ENCODE measurements at places on chromosomes 16 and 17. TPM values are rescaled to one million over a fixed set of nuclear protein-coding genes. Genes with fewer than 3 reads are reported as not detected.

DNA sequence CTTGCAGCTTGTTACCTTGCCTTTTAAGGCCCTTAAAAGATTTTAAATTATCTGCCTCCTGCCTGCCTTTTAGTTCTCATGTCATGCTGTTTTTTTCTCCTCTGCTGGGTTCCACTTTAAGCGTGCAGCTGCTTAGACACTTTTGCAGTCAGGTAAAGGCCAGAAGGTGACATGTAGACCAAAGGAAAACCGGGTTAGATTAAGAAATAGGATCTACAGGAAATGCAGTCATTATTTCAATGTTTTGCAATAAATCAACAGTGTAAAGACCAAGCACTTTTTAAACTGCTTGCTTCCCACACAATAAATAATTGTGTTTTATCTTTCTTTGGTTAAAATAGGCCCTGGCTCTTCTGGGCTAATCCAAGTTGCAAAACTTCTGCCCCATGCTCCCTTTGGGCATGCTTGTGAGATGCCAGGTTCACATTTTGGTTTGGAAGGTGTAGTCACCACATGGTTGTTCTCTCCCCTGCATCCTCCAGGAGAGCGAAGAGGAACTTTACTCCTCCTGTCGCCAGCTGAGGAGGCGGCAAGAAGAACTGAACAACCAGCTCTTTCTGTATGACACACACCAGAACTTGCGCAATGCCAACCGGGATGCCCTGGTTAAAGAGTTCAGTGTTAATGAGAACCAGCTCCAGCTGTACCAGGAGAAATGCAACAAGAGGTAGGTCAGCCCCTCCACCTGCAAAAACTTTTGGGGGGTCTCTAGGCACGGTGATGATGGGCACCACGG lies 54.9 kb downstream of the SDR42E1 start:
- H3K4me1 ChIP-seq, result no peaks in the 10 kb centered on the region
- DNase-seq, result peak; percentile 64
- no peaks in the 10 kb centered on the region for H3K36me3 ChIP-seq
- no peak overlapping the region for H3K4me3 ChIP-seq

Gene CYBA
- total RNA-seq, result 38.9 TPM

GRCh38 chr17:19254651-19255050 lies 17.5 kb downstream of the EPN2 start:
- no peak overlapping the region for H3K4me3 ChIP-seq
- H3K27me3 ChIP-seq, result no peaks in the 10 kb centered on the region
- no peak for DNase-seq

Gene DHRS7C
- total RNA-seq, result not detected

DNA sequence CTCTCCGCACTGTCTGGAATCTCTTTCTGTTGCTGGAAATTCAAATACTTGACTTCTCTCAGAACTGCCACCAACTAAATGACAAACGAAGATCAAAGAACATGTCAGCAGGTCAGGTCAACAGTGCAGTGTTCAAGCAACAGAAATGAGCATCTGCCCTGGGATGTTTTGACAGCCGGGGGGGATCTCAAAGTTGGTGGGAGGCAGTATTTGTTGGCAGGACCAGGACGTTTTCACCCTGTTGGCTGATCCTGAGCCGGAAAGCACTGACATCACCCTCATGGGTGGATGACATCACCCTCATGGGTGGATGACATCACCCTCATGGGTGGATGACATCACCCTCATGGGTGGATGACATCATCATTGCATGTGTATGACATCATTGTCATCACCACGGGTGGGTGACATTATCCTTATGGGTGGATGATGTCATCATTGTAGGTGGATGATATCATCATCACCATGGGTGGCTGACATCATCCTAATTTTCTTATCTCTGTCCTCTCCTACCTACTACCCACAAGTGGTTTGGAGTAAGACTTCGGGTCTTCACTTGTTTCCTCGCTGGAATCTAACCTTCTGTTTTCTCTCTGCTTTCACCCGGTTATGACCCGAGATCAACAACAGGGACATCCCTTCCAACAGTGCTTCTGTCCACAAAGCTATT lies 18.9 kb downstream of the DNAH17 start:
- DNase-seq, result no peak
- no peaks in the 10 kb centered on the region for H3K36me3 ChIP-seq
- H3K27ac ChIP-seq, result no peak overlapping the region
- H3K4me1 ChIP-seq, result no peaks in the 10 kb centered on the region
- H3K4me3 ChIP-seq, result no peak overlapping the region

Gene RAC3
- total RNA-seq, result 3.4 TPM

GRCh38 chr16:22694887-22695382 lies 119.0 kb upstream of the HS3ST2 start:
- H3K4me1 ChIP-seq, result no peaks in the 10 kb centered on the region
- H3K36me3 ChIP-seq, result no peaks in the 10 kb centered on the region
- DNase-seq, result no peak
- no peak overlapping the region for H3K4me3 ChIP-seq
- H3K27me3 ChIP-seq, result no peaks in the 10 kb centered on the region

DNA sequence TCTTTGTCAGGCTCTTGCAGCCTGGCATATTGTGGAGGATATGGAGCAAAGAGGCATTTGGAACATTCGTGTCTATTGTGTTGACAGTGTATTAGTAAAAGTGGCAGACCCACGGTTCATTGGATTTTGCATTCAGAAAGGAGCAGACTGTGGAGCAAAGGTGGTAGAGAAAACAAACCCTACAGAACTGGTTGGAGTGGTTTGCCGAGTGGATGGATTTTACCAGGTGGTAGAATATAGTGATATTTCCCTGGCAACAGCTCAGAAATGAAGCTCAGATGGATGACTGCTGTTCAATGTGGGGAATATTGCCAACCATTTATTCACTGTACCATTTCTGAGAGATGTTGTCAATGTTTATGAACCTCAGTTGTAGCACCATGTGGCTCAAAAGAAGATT lies 44.5 kb downstream of the EFCAB13 start:
- H3K27me3 ChIP-seq, result no peaks in the 10 kb centered on the region
- no peaks in the 10 kb centered on the region for H3K4me1 ChIP-seq
- no peak for DNase-seq
- H3K27ac ChIP-seq, result no peak overlapping the region
- H3K36me3 ChIP-seq, result no peaks in the 10 kb centered on the region

GRCh38 chr17:59221159-59221847 lies 992 bp downstream of the GDPD1 start:
- DNase-seq, result no peak
- H3K4me3 ChIP-seq, result peak overlapping the region; percentile 84
- H3K27me3 ChIP-seq, result no peaks in the 10 kb centered on the region
- no peaks in the 10 kb centered on the region for H3K4me1 ChIP-seq
- no peak overlapping the region for H3K27ac ChIP-seq
- no peaks in the 10 kb centered on the region for H3K36me3 ChIP-seq

GRCh38 chr17:28258347-28258887 lies 60.6 kb upstream of the TMEM97 start:
- DNase-seq, result peak; percentile 82
- no peaks in the 10 kb centered on the region for H3K36me3 ChIP-seq
- H3K27me3 ChIP-seq, result no peaks in the 10 kb centered on the region
- H3K4me1 ChIP-seq, result no peaks in the 10 kb centered on the region
- no peak overlapping the region for H3K4me3 ChIP-seq

- H3K36me3 ChIP-seq, result no peaks in the 10 kb centered on the region
- H3K4me1 ChIP-seq, result peaks cover 47% of the 10 kb centered on the region
- peak overlapping the region; percentile 92 for H3K27ac ChIP-seq
- H3K4me3 ChIP-seq, result no peak overlapping the region
- peak; percentile 90 for DNase-seq
- H3K27me3 ChIP-seq, result no peaks in the 10 kb centered on the region
These were observed 24.7 kb upstream of the KLHDC4 start for GRCh38 chr16:87790292-87791100.

GRCh38 chr17:81249223-81250040 lies 10.3 kb downstream of the NDUFAF8 start:
- peaks cover 34% of the 10 kb centered on the region for H3K36me3 ChIP-seq
- peak; percentile 42 for DNase-seq
- H3K4me3 ChIP-seq, result no peak overlapping the region
- H3K4me1 ChIP-seq, result no peaks in the 10 kb centered on the region

Gene MEAK7
- 2.9 TPM for total RNA-seq

Gene MYCBPAP
- total RNA-seq, result 0.51 TPM

DNA sequence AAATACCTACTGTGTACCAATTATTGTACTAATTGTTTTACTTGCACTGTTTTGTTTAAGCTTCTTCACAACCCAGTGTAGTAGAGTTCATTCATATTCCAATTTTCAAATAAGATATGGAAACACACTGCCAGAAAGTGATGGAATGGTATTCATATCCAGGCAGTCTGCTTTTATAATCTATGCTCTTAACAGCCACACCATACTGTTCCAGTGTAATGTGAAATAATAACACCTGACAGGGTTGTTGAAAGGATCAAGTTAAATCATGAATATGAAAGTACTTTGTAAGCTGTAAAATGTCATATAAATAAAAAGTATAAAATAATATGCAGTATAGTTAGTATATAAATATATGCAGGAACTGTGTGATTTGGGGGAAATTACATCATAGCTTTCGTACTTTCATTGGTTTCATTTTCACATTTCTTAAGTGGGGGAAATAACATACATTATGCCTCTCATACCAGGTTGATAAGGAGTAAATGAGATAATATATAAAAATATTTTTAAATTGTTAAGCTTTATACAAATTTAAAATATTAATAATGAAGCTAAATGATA lies 230.8 kb downstream of the TANC2 start:
- no peaks in the 10 kb centered on the region for H3K4me1 ChIP-seq
- H3K27me3 ChIP-seq, result no peaks in the 10 kb centered on the region
- no peak for DNase-seq
- no peak overlapping the region for H3K27ac ChIP-seq
- no peaks in the 10 kb centered on the region for H3K36me3 ChIP-seq
- no peak overlapping the region for H3K4me3 ChIP-seq

DNA sequence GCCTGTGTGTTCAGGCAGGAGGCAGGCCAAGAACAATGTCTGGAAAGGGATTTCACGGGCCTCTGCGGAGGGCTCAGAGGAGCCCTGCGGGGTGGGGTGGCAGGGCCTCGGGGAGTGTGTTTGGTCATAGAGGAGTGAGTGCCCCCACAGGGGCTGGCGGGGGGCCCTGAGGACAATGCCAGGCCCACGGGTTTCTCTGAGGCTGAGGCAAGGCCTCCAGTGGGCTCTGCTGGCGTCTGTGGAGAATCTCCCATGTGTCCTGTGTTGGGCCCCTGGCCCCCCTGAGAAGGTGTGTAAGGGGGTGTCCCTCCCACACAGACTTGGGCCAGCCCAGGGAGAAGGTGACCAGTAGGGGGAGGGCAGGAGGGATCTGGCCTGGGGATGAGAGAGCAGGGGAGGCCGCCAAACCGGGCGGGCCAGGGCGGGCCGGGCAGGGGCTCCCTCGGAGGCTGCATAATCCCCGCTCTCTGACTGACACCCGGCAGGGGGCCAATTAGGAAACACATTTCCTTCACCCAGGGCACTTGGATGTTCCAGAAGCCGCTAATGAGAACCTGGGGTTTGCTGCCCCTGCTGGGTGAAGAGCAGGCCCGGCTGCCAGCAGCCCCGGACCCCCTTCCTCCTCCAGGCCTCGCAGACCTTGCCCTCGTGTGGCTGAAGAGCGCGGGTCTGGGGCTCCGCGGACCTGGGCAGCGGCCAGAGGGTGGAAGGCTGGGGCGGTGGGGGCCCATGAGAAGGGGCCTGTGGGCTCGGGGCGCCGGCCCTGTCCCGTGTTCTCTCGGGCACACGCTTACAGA lies 204.2 kb downstream of the NTN1 start:
- H3K4me1 ChIP-seq, result no peaks in the 10 kb centered on the region
- peak; percentile 10 for DNase-seq
- no peaks in the 10 kb centered on the region for H3K27me3 ChIP-seq
- H3K36me3 ChIP-seq, result no peaks in the 10 kb centered on the region

DNA sequence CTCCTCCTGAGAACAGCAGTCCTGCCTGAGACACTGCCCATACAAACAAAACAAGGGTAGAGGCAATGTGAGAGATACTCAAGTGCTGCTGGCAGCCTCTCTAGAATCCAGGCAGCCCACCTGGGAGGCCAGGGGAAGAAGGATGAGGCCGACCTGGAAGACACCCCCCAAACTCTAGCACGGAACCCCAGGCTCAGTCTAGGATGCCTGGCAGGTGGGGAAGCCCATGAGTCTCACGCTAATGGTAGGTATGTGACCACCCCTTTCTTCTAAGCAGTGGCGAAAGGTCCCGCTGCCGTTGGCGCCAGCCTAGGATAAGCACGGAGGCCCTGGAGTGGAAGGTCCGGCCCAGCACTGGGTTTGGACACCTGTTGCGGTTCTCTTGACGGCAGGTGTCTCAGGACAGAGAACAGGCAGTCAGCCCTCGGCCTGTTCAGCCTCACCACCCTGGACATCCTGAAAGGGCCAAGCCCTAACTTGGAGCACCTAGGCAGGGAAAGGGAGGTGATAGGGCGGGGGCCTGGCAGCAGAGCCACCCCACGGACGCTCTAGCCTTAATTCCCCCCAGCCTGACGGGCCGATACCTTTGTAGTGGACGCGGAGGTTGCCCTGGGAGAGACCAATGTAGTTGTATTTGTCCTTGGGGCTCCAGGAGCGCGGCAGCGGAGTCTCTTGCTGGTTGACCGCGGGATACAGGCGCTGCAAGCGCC lies 487 bp downstream of the RANBP10 start:
- no peaks in the 10 kb centered on the region for H3K4me1 ChIP-seq
- peak; percentile 35 for DNase-seq
- no peaks in the 10 kb centered on the region for H3K36me3 ChIP-seq
- no peaks in the 10 kb centered on the region for H3K27me3 ChIP-seq
- peak overlapping the region; percentile 91 for H3K4me3 ChIP-seq
- peak overlapping the region; percentile 85 for H3K27ac ChIP-seq

DNA sequence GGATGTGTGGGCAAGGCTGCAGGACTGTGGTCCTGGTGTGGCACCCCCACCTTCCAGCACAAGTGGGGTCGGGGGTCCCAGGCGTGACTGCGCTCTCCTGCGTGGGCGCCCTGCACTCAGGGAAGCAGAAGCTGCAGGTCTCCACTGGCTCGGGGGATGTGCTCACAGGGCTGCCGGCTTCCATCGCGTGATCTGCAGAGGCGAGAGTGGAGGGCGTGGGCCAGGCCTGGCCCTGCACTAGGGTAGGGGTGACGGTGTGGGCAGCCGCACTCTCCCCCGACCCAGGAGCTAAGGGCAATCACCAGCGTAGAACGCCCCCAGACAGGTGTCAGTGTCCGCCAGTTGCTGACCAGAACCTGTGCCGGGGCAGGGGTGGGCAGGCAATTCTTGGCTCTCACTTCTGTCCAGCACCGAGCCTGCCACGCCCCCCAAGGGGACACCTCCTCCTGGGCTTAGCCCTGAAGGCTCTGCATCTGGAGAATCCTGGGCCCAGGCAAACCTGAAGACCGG lies 32.3 kb downstream of the TNFRSF13B start:
- no peaks in the 10 kb centered on the region for H3K27me3 ChIP-seq
- DNase-seq, result peak; percentile 44
- H3K36me3 ChIP-seq, result no peaks in the 10 kb centered on the region
- no peaks in the 10 kb centered on the region for H3K4me1 ChIP-seq

GRCh38 chr17:17714261-17714866 lies 33.1 kb downstream of the RAI1 start:
- H3K36me3 ChIP-seq, result no peaks in the 10 kb centered on the region
- no peak overlapping the region for H3K27ac ChIP-seq
- no peaks in the 10 kb centered on the region for H3K4me1 ChIP-seq

GRCh38 chr17:1979182-1979985 lies 45.8 kb downstream of the RTN4RL1 start:
- DNase-seq, result no peak
- no peaks in the 10 kb centered on the region for H3K36me3 ChIP-seq
- H3K27ac ChIP-seq, result no peak overlapping the region

Measured in right lobe of liver (tissue), 6 donors.